ENCODE measurements at places on chromosomes 6 and 20.

DNA sequence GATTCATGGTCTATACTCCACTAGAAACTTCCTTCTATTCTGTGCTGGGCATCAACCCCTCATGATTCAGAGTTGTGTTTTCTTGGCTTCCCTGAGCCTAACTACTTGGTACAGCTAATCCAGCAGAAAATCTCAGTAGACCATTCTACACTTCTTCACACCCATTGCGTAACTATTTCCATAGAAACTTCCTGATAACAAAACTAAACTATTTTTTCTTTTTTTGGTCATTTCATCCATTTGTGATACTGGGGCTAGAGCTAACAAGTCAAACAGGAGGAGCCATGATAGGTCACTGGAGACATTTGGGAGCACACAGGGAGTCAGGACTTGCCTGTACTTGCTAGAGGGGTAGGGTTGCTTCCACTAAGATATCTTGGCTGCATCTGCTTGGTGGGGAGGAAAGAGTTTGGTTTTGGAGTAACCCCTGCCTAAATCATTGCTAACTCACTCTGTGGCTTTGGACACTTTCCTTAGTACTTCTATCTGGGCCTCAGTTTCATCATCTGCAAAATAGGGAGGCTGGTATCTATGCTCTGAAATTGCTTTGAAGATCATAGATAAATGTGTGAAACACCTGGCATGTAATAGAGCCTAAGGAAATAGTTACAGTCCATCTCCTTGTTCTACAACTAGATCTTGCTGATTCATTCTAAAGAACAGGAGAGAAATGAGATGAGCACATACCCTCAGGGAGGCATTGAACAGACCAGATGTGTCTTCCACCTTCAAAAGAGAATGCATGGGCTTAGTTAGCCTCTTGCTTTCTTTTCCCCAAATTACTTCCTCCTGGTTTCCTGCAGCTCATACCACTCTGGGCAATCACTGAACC is 127.9 kb upstream of the ADGRF1 start:
- DNase-seq, result no peak

DNA sequence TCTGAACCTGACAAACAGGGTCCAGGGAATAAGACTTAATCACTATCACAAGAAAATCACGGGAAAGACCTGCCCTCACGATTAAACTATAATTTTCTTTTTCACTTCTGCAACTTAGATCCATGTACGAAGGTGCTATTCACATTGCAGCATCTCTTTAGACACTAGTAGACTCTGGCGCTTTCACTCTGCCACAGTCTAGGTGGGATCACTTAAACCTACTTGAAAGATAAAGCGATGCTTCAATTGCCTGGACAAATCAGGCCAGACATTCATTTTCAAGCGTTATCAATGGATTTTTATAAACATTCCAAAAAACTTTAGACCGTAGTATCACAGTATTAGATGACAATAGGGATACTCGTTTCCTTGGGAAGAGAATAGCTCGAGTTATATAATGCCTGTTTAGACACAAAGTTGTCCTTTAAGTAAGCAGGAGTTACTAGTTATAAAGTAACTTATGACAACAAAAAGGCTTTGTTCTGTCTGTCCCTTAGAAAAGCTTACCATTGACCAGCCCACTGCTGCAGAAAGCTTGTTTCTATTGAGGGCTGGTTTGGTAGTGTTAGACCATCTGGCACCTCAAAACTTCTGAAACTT is 367.3 kb downstream of the UTRN start:
- DNase-seq, result no peak

DNA sequence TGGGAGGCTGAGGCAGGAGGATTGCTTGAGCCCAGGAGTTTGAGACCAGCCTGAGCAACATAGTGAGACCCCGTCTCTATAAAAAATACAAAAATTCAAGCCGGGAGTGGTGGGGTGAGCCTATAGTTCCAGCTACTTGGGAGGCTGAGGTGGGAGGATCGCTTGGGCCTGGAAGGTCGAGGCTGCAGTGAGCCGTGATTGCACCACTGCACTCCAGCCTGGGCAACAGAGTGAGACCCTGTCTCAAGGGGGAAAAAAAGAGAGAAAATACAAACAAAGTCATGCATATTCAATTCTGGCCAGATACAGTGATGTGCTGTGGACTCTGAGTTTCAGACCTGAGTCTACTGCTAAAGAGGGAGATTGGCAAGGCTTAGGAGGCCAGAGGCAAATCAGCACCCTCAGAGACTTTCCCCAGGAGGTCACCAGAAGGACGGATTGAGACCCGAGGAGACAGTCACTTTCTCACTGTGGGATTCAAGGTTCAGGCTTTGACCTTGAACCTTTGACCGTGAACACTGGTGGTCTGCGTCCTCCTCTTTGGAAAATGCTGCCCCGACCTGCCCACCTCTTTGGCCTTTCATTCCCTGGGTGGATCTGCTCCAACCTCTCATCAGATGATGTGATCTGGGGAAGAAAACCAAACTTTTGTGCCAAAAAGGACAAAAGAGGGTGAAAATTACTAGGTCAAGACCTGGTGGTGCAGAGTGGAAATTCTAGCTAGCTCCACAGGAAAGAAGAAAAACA is 31.2 kb downstream of the TGM2 start:
- no peak for DNase-seq

DNA sequence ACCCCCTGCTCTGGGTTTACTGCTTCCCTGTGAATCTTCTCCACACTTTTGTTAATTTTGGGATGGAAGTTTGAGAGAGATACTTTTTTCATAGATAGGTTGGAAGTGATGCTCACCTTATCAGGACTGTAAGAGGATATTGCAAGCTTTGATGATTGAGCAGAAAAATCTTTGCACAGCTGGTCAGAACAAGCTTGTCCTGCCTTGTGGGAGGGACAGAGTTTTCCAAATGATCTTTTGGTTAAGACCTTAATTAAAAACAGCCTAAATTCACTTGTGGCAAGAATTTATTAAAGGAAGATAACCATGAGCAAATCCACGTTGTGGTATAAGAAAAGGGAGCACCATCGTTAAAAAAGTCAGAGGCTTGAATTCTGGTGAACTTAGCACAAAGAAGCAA is 32.2 kb downstream of the E2F3 start:
- DNase-seq, result no peak

DNA sequence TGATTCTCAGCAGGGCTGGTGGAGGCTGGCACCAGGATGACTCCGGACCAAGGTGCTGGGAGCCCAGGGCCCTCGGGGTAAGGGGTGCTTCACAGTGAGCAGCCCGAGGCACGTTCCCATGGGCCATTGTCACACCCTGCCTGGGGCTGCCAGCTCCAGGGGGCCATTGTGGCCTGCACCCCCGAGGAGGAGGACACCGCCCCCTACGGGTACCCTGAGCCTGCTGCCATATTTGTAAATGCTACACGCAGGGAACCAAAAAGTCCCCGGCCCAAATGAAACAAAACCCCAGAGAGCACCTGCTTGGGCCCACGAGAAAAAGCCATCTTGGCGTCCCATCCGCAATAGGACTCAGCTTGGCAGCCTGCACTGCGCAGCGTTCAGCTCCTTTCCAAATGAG is 64.7 kb upstream of the GATA5 start:
- no peak for DNase-seq

- DNase-seq, result no peak
Measured at GRCh38 chr6:30761791-30762429, 17.6 kb upstream of the IER3 start.

GRCh38 chr20:24461848-24462247 is 7.6 kb upstream of the SYNDIG1 start:
- no peak for DNase-seq

DNA sequence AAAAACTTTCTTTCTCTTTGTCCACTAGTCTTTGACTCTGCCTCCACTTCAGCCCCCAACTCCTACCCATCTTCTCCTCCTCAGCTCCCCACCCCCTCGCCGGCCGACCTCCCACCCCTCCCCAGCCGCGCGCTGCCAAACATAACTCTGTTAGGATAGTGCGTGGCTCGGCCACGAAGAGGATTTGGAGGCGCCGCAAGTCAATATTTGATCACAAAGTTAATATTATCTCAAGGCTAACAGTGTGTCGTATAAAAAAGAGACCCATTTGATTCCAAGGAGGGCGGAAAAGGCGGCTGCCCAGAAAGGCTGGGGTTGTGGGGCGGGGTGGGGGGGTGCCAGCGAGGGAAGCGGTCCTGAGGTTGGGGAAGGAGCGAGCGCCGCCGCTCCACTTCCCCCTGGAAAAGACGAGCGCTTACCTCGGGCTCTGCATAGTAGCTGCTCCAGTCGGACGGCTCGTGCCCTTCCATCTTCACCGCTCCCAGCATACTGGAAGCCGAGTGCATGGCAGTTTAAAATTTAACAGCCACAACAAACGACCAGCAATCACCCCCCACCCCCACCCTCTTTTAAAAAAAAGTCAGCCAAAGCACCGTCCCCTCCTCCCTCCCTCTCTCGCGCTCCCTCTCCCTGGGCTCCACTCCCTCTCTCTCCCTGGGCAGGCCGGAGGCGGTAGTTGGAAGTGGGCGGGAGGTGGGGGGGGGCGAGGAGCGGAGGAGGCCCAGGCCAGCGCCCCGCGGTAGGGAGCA is 425 bp downstream of the FOXA2 start:
- no peak for DNase-seq

DNA sequence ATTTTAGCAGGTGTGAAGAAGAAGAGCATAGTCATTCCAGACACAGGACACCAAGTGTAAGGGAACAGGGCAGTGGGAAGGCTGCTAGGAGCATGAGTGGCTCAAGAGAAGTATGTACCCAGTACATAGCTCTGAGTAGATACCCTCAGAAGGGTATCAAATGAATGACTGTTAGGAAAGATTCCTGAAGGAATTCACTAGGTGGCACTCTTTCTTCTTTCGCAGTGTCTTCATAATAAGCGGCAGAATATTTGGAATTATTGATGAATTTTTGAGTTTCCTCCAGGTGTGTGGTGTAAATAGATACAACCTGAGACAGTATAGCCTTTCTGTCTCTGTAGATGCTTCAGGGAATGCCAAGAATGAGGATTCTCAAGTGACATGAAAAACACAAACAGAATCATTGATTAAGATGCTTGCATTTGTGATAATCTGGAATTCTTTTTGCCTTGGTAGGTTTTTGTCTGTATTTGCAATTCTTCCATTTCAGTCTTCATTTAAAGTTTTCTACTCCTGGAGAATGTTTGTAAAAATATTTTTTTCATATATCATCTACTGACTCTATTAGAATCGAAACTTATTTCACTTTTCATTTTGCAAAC is 264.3 kb upstream of the RIMS1 start:
- DNase-seq, result no peak

DNA sequence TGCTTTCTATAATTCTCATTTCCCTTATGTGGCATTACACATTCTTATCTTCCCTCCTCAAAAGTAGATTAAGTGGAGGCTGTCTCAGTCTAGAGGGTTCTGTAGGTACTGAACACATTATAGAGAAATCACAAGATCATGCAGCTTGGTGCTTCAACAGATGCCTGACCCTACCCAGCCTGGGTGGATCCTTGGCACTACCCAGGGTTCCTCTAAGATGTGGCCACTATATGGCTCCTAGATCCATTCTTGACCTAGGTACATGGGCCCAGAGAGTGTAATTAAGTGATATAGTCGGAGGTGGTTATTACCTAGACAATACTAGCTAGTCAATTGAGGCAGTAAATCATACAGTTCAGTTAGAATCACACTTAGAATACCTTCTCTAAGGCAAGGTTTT is 213.9 kb downstream of the AKAP7 start:
- no peak for DNase-seq
